ENCODE measurements at places on chromosomes 5 and 9.
A peak's percentile ranks its signal among the peaks of the same experiment; 100 is the strongest.

DNA sequence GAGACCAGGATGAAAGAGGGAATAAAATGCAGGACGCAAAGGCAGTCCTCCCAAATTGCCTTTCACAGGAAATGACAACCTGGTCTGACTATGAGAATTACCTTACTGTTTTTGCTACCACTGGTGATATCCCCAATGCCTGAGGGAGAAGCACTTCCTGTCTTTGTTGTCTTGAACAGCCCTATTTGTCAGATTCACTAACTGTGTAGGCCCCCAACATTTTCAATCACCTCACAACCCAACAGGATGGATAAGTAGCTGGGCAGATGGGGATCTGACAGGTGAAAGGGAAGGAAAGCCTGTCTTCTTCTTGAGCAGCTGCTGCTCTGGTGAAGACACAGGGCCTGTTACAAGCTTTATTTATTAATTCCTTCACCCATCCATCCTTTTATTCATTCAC, 9.7 kb downstream of the ESM1 start:
- no peak for DNase-seq

- DNase-seq = no peak
Observed at GRCh38 chr9:2425676-2426075, 195.9 kb upstream of the VLDLR start.

- DNase-seq = no peak
Observed at GRCh38 chr9:32855752-32856151, 72.4 kb downstream of the TMEM215 start.

DNA sequence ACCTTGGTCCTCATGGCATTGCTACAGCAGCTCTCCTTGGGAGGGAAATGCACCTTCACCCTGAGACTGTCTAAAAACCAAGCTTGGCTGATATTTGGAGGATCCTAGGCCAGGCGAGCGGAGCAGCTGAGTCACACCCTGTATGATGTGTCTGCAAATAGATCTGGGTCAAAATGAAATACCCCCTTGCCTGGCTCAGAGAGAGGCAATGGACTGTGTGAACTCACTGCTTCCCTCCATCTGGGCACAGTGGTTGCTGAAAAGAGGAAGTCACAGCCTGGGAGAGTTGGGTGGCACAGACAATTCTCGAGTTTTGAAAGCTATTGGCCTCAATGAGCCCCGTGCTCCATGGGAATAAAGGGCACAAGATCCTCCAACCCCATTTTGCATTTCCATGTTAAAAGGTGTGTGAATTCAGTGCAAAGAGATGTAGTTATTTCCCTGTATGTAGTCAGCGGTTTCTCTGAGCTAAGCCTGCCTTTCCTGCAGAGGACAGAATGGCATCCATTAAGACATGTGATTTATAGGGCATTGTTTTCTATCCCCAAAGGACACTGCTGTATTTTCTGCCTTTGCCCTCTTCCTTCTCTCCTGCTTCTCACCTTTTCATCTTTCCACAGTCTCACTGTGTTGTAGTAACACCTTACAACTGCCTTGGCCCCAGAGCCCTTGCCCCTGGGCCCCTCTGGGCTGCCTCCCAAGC, 177.2 kb downstream of the GADD45G start:
- DNase-seq = peak; percentile 28

DNA sequence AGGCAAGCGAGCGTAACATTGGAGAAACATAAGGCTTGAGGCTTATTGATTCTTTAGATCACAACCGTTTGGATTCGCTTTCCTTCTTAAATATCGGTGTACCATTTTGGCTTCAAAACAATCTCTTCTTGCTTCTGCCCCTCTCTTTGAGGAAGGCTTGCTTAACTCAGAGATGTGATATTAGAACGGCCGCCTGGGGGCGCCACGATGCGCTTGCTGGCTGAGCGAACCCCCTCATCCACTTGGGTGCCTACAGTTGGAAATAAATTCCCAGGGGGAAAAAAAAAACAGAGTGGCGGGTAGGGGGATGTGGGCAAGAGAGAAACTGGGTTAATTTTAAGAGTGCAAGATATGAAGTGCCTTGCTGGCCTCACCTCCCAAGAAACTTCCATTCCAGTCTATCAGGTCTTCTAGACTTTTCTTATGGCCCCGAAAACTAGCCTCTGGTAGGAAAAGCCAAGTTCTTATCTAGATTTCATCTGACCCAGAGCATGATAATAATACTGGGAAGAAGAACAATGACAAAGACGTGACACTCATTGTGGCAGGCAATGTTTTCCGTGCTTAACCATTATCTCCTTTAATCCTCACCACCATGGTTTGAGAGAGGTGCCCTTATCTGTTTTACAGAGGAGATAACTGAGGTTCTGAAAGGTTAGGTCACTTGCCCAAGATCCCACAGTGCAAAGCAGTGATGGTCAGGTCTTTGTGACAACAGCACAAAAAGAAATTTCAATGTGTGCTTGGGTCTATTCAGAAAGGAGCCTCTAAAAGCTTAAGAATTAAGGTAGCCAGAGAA, 115.8 kb downstream of the DPYSL3 start:
- no peak for DNase-seq

DNA sequence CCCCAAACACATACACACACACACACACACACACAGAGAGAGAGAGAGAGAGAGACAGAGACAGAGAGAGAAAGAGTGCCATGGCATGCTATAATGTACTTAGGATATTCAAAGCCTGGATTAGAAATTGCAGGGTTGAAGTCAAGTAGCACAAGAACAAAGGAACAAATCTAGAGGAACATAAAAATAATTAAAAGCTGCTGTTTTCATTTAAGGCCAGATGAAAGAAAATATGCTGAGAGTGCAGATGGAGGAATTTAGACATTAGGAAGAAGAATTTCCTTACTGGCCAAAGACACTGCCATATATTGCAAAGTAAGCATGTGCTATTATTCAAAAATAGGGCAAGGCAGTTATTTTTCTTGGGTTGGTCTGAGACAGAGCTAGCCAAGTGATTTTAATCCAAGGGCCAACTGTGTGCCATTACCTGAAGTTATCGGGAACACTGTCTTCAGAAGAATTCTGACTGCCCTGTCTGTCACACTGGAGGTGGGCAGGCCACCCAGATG, 31.7 kb downstream of the HSD17B3 start:
- no peak for DNase-seq

- no peak for DNase-seq
Observed at GRCh38 chr9:133331221-133331620, 4.8 kb downstream of the SURF6 start.

GRCh38 chr5:180558232-180558631, 33.1 kb downstream of the SCGB3A1 start:
- no peak for DNase-seq

DNA sequence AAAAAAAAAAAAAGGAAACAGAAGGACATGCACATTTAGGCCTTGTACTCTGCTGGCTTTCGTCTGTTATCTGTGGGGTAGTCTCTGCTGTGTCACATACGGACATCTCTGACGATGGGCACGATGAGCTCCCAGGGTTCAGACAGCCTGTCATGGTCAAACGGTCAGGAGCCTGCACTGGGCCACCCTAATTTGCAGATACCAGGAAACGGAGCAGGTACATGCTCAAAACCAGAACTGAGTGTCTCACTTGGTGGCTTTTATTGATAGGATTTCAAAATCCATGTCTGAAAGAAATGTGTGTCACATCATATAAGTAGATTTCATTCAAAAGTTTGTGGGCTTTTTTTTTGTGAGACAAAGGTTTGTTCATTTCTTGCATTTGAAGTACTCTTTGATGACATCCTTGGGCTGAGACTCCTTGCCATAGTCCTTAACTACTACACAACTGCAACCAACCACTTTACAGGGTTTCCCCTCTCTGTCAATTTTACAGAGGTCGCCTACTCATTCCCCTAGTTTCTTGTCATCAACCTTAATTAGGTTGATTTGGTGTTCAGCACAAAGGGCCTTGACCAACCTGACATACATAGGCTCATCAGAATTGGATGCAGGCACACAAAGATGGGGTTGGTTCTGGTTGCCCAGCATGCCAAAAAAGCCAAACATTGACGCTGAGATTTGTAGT, 9.0 kb downstream of the CKMT2 start:
- no peak for DNase-seq

GRCh38 chr5:146909255-146910068, 30.9 kb upstream of the PPP2R2B start:
- DNase-seq = no peak

DNA sequence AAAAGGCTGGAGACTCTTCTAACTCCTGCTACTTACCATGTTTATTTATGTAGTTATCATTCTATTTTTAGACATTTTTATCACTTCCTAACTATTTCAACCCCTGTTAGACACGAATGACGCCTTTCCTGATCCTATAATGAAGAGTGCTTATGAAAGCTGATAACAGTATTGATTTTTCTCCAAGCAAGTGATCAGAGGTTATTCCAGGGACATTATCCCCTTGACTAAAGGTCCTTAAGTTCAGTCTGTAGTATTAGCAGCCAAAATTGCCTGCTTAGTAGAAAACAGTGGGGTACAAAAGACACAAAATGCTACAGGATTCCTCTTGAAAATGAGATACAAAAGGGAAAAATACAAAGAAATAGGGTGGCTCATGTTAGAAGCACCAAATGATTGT, 235.6 kb downstream of the DNAH5 start:
- DNase-seq = no peak

- no peak for DNase-seq
Observed at GRCh38 chr5:100252037-100252436, 283.1 kb upstream of the FAM174A start.

GRCh38 chr9:16925426-16925825, 55.0 kb upstream of the BNC2 start:
- no peak for DNase-seq

GRCh38 chr9:124019771-124020519, 8.4 kb downstream of the LHX2 start:
- no peak for DNase-seq

DNA sequence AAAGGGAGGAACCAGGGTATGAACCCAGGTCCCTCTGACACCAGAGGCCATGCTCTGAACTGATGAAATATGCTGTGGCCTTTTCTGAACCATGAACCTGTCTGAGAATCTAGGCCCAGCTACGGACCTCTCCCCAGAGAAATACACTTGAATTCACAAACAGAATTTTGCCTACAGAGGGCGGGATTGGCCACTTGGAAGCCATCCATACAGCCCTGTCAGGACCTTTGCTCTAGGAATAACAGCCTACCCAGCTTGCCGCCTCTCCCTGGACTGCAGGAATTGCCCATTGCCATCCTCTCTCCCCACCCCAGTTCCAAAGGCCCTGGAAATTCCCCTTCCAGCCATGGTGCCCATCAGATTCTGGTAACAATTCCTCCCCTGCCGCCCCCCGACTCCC, 26.6 kb downstream of the MORN5 start:
- no peak for DNase-seq

- peak; percentile 18 for DNase-seq
Observed at GRCh38 chr5:112411903-112412302, 7.2 kb downstream of the EPB41L4A start.

- DNase-seq = no peak
Observed at GRCh38 chr5:135391869-135392255, 7.2 kb downstream of the MACROH2A1 start.

DNA sequence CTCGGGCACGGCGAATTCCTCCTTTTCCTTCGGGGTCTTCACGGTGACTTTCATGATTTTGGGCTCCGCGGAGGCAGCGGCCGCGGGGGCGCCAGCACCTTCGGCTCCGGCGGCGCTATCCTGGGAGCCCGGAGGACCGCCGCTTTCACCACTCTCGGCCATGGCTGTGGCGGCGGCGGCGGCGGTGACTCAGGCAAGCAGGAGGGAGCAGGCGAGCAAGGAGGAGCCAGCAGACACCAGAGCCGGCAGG, 315 bp downstream of the UBQLN1 start:
- no peak for DNase-seq

GRCh38 chr5:87751824-87752223, 339.1 kb upstream of the CCNH start:
- DNase-seq = no peak

GRCh38 chr5:7396713-7397454, 946 bp downstream of the ADCY2 start:
- no peak for DNase-seq

GRCh38 chr9:27423915-27424710, 100.0 kb upstream of the IFNK start:
- DNase-seq = no peak

DNA sequence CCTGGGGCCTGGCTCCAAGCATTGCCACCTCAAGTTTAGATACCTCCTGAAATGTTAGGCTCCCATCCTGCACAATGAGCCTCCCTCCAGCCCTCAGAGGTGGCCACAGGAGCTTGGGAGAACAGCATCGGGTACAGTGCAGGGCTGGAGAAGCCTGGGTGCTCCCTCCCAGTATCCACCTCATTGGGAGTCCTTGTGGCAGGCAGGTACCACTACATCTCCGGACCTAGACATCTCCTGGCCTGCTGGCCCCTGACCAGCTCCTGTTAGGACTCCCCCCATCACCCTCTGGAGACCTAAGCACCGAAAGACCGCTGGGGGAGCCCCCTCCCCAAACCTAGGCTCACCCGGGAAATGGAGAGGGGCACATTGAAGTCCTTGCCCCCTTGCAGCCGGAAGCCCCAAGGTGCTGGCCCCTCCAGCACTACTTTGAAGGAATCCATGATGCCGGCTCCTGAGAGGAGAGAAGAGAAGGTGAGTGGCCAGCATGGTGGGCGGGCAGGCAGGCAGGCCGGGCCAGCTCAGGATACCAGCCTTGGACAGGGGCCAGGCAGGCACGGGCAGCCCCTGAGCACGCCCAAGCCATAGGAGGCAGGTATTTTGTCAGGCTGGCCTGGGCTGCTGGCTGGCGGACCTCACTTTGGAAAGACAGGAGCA, 1.2 kb downstream of the PDLIM7 start:
- no peak for DNase-seq

DNA sequence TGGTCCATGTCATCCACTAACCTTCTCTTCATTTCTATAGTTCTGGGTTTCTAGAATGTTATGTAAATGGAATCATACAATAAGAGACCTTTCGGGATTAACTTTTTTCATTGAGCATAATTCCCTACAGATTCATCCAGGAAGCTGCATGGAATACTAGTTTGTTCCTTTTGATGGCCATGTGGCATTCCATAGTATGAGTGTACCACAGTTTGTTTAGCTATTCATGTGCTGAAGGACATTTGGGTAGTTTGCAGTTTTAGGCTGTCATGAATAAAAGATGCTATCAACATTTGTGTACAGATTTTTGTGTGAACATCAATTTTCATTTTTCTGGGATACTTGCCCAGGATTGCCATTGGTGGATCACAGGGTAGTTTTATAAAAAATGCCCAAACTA, 6.8 kb upstream of the SPTLC1 start:
- DNase-seq = no peak

DNA sequence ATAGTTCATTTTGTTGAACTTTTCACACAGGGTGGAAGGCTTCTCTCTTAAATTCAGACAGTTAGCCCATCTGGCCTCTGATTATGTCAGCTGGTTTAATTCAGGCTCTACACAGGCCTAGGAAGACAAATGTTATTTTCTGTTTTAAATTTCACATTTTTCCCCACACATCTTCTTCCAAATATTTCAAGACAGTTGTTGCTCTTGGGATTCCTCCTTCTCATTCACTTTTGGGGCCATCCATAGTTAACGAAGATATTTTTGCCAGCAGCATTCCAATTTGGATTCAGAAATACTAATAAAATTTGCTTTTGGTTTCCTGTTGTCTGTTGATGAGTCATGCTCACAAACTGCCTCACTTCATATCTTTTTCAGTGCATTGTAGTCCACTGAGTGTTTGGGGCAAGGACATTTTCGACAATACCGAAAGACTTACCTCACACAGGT, 475.4 kb downstream of the DMAC1 start:
- DNase-seq = no peak

GRCh38 chr5:139634541-139634940, 13.6 kb upstream of the CXXC5 start:
- no peak for DNase-seq

GRCh38 chr5:74294231-74294705, 346.3 kb downstream of the ENC1 start:
- peak; percentile 94 for DNase-seq

GRCh38 chr5:38797838-38798237, 48.0 kb upstream of the OSMR start:
- DNase-seq = no peak

- DNase-seq = no peak
Observed at GRCh38 chr9:132828201-132828770, 49.8 kb downstream of the AK8 start.
